AG08395 (cell line): ENCODE measurements at places on chromosomes 2 and 18.

DNA sequence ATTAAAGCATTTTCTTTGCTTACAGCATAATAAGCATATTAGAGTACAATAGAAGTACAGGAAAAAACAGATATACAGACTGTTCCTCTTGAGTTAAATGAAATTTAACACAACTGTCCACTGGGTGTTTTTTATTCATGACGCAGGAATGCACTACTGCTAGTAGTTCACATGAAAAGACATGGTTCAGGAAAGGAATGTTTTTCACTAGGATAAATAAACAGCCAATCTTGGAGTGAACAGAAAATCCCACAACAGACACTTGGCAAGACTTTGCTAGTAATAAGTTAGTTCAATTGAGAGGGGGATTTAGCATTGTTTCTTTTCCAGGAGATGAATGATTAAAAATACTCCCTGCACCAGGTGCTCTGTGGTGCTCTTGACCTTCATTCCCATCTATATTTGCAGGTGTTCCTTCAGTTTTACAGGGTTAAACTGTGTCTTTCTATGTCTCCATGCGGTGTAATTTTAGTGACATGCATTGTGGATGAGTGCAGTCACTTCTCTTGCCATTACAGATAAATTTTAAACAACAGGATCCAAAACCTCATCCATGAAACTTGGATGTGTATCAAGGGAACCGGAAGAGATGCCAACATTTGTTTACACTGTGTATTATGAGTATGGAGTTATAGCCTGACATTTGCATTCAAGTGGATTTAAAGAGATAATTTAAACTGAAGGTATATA lies 796.6 kb downstream of the DSC3 start:
- no peak for DNase-seq

DNA sequence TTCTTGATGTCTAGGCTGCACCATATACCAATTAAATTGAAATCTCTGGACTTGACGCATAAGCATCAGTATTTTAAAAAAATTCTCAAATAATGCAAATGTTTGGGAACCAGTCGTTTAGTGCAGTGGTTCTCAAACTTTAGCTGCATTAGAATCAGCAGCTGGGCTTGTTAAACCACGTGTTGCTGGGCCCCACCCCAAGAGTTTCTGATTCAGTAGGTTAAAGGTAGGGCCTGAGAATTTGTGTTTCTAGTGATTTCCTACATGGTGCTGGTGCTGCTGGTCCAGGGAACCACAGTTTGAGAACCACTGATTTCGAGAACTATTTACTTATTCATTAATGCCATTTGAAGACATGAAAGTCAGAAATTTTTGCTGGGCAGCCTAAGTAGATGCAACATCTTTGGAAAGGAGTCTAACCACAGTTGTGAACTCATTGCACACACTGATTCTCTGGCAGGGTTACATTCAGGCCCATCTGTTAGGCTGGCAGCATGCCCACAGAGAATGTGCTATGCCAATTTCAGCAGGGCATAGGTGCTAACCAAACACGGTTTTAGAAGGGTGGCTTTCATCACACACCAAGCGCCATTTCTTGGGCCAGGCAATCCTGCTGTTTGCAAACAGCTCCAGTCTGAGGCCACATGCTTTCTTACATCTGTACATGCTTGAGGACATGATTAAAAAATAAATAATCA lies 26.4 kb upstream of the ATP5MC3 start:
- DNase-seq: no peak

GRCh38 chr2:1448009-1448408 lies 34.7 kb downstream of the TPO start:
- no peak for DNase-seq

GRCh38 chr2:147204102-147204501 lies 640.7 kb upstream of the ACVR2A start:
- DNase-seq: peak; percentile 88

DNA sequence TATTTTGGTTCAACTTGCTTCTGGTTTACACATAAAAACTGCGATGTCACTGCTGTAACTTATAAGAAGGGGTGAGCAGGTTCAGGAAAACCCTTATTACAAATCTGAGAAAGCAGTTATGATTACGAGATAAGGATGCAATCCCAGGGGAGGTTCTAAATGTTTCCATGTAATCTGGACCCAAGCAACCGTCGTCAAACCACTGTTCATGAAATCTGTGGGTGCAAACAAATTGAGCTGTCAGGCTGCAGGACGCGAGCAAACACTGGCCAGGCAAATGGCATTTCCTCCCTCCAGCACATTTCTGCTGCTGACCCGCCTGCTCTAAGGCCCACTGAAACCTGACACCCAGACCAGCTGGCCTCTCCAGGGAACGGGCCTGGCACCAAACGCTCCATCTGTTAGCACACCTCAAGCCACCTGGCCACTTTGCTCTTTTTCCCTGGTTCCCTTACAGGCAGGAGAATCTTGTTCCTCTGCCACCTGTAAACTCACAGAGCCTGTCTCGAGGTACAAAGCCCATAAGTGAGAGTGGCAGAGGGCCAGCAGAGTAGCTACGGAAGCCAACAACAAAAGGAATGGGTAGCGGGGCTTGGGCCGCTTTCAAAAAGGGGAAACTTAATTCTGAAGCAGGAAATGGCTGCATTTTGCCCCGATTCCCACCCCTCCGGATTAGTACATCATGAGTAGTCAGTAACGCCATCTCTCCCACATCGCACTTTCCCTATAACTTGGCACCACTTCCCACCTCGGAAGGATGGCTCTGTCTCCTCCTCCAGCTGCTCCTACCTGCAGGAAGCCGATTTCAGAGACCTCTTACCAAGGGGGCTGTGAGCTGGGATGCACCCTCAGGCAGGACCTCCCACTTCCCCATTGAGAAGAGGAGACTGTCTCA lies 26.5 kb downstream of the CRACDL start:
- DNase-seq: peak; percentile 64

DNA sequence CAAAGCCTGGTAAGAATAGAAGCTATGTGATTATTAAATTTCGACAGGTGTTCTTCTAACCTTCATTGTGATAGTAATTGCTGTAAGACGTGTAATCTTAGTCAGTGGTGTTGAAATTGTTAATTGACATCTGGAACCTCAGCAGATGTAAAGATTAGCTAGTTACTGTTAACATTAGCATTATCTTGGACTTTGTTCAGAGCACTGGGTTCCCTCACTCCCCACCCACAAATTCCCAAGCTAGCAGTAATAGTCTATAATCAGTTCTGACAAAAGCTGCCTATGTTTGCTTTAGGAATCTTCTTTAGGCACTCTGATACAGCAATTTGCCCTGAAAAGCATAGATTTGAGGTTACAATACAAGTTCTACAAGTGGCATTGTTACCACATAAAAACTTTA lies 233.7 kb downstream of the EN1 start:
- no peak for DNase-seq

- peak; percentile 51 for DNase-seq
Observed at GRCh38 chr2:149972066-149972465, 384.5 kb upstream of the MMADHC start.
